ENCODE measurements at places on chromosomes 1 and 21. TPM values are rescaled to one million over a fixed set of nuclear protein-coding genes. Genes with fewer than 3 reads are reported as not detected.

AK2 gene
- 266 TPM for total RNA-seq

PLK3 gene
- total RNA-seq = 34.2 TPM

SERTAD4 gene
- 37.4 TPM for total RNA-seq

CIART gene
- 0.40 TPM for total RNA-seq

RNU1-2 gene
- under 0.01 TPM for total RNA-seq

HORMAD1 gene
- not detected for total RNA-seq

TAS1R3 gene
- 0.56 TPM for total RNA-seq

GLIS1 gene
- 0.08 TPM for total RNA-seq

ASCL5 gene
- not detected for total RNA-seq

NBPF6 gene
- 1.8 TPM for total RNA-seq

SPRR1B gene
- total RNA-seq = not detected

HSD11B1 gene
- total RNA-seq = not detected

AMY2A gene
- not detected for total RNA-seq

IL24 gene
- total RNA-seq = 101 TPM

MYOC gene
- total RNA-seq = not detected

OR4F16 gene
- total RNA-seq = not detected

CACHD1 gene
- total RNA-seq = 4.0 TPM

MAN1C1 gene
- total RNA-seq = 0.72 TPM

CFAP141 gene
- not detected for total RNA-seq

CADM3 gene
- total RNA-seq = 0.57 TPM

C8A gene
- not detected for total RNA-seq

TFAP2E gene
- 0.79 TPM for total RNA-seq

SPRR2D gene
- total RNA-seq = 0.40 TPM

LYPLAL1 gene
- 23.7 TPM for total RNA-seq

HMCN1 gene
- total RNA-seq = 40.1 TPM

FRRS1 gene
- 3.8 TPM for total RNA-seq
